ENCODE measurements at places on chromosomes 11 and 22. TPM values are rescaled to one million over a fixed set of nuclear protein-coding genes. Genes with fewer than 3 reads are reported as not detected.

DNA sequence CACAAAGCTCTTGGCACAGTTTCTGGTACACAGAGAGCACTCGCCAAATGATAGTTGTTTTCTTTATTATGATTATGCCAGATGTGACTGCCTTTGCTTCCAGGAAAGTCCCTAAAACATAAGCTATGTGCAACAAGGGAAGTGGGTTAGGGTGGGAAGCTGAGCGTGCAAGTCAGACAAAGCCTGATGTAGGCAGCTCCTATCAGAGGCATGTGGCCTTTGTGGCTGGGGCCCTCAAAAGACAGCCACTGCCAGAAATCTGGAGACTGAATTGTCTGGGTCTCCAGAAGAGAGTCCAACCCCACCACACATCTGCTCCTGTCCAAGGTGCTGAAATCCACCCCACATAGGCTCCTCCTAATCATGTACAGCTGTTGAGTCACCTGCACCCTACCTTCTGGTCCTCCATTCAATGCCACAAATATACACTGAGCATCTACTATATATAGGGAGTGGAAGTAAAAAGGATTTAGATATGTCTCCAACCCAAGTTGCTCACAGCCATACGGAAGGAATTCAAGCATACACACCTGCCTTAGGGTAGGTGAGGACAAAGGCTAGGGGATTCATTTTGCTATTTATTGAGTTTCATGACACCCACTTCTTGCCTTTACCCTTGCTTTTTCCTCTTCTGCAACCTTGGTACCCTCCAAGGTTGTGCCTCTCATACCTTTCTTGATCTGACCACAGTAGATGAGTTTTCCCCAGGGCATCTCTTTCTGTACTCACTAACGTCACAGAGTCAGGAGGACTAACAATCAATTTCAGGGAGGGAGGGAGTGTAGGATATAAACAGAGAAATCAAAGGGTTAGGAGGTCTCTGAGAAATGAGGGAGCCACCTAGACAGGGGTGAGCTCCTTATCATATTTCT, 12.4 kb downstream of the SEC14L3 start:
- H3K27ac ChIP-seq: no peak overlapping the region
- no peaks in the 10 kb centered on the region for H3K36me3 ChIP-seq
- no peak overlapping the region for H3K4me3 ChIP-seq
- H3K4me1 ChIP-seq: peaks cover 8% of the 10 kb centered on the region
- H3K27me3 ChIP-seq: peaks cover 13% of the 10 kb centered on the region

Gene CCND1
- total RNA-seq: not detected

GRCh38 chr11:92692826-92693546, 276.5 kb upstream of the MTNR1B start:
- H3K4me3 ChIP-seq: no peak overlapping the region
- no peaks in the 10 kb centered on the region for H3K27me3 ChIP-seq
- DNase-seq: no peak

Gene TMEM191C
- total RNA-seq: 1.4 TPM

GRCh38 chr11:110467556-110467955, 37.8 kb downstream of the FDX1 start:
- H3K4me3 ChIP-seq: no peak overlapping the region
- no peaks in the 10 kb centered on the region for H3K27me3 ChIP-seq
- no peak for DNase-seq
- no peaks in the 10 kb centered on the region for H3K36me3 ChIP-seq

Measured in natural killer cell treated with Interleukin-12 subunit alpha and Interleukin-12 subunit beta and Interleukin-15 and Interleukin-18, amount 100 ng/mL, for 72 hours (primary cell).